Activated CD4-positive, alpha-beta T cell treated with anti-CD3 and anti-CD28 coated beads for 24 hours (primary cell): ENCODE measurements at places on chromosomes 6 and 20.

DNA sequence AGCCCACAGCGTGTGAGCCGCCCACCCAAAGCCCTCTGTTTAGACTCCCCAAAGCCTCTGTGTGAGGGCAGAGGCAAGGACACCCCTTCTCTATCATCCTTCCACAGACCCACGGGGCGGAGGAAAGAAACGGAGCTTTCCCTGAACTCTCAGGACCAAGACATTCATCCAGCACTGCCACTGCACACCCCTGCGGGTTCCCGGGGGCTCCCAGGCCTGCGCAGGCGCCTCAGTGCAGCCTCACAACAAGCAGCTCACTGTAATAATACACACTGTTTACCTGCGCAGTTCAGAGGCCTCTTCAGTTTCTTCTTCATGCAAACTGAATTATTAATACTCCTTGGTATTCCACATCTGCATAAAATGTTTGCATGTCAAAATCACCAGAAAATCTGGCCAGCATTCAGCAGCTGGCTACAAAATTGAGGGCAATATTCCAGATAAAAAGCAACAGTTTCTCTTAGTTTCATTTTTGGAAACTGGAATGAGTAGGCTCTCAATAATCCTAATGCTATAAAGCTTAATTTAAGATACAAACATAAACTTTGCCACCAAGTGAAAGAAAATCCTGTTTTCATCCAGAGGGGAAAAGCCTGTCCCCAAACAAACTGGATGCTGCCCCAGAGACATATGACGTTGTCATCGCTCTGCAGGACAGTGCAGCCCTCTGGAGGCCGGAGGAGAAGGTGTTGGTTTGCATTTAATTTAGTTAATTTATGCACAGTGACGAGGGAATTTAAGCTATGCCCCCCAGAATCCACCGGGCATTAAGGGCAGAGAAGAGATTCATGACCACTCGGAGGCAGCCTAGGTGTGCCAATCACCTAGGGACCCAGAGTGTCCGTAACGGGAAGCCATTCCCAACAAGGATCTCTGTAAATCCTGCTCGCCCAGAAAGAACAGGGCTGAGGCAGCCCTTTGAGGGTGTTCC is 45.3 kb downstream of the NINL start:
- DNase-seq: no peak

DNA sequence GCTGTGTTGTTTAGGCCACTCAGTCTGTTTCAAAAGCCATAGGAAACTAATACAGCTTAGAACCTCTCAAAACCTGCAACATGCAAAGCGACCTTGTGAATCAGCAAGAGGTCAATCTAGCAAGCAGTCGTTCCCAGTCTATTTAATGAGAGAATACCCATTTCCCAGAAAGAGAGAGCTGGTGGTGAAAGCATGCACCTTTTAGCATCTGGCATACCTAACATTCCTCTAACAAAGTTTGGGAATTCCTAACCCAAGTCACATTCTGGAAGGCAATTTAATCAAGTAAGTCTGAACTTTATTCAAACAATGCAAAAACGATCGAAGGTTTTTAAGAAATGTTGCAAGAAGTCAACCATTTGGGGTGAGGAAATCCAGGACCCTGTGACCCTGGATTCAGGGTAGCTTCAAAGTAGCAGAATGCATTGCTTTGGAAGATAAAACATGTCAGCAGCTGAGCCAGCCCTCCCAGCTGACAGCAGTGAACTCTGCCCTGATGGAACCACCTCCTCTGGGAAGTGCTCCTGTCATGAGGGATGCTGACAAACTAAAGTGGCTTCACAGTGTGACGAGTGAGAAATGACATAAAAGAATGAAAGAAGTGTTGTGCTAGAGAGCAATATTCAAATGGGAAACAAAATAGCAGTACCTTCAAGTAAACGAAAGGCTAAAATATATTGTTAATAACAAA is 104.8 kb downstream of the GMDS start:
- no peak for DNase-seq

GRCh38 chr6:98686008-98686601 is 148.3 kb upstream of the POU3F2 start:
- no peak for DNase-seq

DNA sequence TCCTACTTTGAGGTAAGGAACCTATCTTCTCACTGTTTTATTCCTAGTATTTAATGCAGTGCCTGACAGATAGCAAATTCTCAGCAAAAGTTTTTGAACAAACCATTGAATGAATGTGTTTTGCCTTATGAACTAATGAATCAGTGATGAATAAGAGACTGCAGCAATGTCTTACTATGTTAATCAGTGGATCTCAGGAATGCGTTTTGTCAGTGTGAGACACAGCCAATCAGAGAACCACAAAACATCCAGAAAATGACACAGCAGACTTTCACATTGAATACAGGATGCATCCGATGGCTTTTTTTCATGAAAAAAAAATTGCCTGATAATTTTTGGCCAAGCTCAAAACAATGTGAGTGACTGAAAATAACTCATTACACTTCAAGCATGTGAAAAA is 270.5 kb downstream of the BMP2 start:
- DNase-seq: no peak

DNA sequence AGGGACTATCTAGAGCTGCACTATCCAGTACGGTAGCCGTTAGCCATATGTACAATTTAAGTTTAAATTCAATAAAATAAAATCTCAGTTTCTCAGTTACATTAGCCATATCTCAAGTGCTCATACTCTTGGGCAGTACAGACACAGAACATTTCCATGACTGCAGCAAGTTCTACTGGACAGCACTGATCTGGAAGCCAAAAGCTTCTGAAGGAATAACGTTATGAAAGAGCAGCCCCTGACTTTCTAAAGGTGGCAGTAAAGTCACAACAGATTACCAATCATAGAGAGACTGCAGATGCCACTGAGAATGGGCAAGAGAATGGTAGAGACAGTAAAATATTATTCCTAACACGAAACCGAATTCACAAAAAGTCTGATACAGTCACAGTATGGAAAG is 36.8 kb downstream of the NDRG3 start:
- DNase-seq: no peak

- no peak for DNase-seq
These were observed 63.1 kb downstream of the PSMG4 start for GRCh38 chr6:3321875-3322274.

DNA sequence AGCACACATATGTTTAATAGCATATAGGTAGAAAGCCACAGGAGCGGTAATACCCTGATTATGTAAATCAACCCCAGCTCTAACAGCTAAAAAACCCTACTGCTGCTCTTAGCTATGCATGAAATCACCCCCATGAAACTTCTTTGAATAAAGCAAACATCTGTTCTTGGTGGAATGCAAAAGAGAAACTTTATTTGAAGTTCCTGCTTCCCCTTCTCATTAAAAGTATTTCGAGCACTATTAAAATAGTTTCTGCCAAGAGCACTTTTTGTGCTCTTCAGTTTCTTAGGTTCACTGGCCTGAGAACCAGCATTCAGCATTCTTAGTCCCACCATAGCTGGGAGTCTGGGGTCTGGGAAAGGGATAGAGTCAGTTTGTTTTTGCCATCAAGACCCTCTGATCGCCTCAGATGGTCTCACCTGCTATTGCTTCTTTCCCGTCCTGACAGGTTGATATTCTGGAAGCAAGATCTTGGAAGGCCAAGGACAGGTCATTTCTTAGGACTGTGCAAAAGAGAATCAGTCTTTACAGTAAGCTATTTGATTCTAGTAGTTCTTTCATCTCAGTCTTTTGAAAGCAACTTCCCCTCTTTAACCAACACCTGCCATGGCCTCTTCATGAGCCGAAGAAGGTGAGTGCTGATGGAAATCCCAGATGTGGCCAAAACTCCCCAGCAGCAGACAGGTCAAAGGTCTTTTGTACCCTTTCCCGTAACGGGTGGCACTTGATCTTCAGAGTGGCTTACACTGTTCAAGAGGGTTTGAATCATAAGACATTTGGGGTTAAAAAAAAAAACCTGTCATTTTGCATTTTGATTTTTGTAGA is 76.5 kb upstream of the TMEM170B start:
- no peak for DNase-seq

DNA sequence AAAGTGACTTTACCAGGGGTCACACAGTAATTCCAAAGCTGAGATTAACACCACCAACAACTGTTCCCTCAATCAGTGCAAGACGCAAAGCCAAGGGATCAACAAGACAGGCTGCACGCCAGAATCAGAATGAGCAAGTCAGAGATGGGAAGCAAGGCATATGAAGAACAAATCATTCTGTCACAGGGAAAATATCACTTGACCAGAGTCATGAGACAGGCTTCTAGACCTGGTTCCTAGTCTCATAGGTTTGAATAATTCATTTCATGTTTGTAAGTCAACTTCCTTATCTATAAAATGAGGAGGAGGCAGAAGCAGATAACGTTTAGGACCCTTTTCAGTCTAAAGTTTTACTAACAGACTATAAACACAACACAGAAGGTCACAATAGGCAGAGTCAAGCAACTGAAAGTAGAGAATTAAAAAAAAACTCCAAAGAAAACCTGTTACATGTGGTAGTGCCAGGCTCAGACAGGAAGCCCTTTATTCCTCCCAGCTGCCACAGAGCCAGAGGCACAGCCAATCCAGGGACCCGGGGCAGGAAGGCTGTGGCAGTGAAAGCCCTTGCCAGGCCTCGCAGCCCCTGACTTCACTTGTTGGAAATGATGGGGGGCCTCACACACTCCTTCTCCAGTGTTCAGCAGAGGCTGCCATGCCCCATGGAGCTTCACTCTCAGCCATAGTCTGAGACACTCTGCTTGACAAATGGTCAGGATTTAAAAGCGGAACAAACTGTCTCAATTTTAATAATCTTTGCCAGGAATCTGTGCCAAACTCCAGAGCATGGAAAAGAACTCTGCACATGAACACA is 29.2 kb upstream of the DST start:
- no peak for DNase-seq

DNA sequence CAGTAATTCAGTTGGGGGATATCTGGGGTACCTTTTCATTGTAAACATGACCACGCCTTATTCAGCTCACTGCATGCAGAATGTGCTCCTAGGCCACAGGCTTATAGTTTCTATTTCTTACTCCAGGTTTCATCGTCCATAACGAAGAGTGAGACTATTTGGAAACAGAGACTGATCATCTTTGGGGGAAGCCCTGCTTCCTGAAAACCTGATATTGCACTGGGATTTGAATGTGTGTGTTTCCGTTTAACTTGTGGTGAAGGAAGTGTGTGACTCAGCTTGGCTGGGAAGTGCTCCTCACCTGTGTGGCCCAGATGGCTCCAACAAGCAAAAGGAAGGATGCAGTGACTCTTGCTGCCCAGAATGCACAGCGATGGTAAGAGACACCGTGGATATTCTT is 19.6 kb upstream of the LTV1 start:
- DNase-seq: no peak

- no peak for DNase-seq
These were observed 70.8 kb downstream of the PYGB start for GRCh38 chr20:25318471-25319240.

DNA sequence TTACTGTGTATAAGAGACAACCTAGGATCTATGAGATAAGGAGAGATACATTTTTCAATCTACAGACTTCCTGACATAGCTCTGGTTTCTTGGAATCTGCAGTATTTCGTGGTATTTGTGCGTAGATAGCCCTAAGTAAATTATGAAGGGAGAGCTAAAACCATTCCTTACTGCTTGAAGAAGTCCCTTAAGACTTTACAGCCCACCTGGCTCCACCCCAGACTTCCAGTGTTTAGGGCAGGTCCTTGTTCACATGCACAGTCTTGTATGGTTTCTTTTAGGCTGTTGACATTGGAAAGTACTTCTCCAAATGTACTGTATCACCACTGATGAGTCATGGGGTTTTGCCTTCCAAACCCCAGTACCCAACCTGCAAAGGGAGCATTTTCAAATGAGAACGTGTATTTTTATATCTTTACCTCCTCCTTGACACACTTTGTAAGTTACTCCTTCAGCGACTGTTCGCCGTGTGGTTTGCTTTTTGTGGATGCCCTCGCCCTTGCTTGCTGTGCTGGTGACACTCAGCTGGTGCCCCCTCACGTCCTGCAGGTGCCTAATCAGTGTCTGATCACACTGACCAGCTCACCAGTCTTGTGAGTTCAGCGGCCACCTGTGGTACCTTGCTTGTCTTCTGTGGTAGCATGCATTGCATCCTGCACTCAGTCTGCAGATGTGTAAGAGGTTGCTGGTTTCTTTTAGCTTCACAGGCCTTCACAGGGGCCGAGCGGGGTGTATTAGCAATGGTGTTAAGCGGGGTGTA is 73.3 kb downstream of the IGF2R start:
- no peak for DNase-seq

DNA sequence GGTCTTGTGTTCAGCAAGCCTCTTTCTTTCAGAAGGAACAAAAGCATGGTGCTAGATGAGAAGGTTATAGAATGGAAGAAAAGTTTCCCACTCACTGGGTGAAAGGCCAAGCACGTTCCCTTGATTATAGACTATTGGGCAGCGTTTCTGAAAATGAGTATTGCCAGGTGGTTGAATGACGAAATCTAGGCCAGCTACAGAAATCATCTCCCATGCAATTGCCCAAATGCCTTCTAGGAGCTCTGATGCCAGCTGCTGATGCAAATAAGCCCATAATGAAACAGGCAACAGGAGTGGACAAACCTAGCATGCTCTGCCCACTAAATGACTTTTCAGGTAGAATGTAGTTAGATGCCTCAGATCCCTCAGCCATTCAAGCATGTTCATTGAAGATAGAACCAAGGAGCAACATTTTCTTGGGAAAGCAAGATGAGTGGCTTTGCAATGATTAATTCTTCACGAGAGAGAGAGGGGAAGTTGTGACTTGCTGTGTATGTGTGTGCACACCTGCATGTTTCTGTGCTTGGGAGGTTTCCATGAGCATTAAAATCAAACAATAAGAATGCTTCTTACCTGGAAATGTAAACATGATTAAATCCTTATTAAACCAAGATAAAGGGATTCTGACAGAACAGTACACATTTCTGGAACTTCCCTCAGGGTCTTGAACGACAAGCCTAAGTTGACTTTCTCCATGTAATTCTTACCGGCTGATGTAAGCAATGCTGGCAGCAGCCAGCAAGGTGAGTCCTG is 43.6 kb downstream of the ADTRP start:
- no peak for DNase-seq

- DNase-seq: no peak
These were observed 4.1 kb upstream of the TXLNB start for GRCh38 chr6:139295901-139296300.

DNA sequence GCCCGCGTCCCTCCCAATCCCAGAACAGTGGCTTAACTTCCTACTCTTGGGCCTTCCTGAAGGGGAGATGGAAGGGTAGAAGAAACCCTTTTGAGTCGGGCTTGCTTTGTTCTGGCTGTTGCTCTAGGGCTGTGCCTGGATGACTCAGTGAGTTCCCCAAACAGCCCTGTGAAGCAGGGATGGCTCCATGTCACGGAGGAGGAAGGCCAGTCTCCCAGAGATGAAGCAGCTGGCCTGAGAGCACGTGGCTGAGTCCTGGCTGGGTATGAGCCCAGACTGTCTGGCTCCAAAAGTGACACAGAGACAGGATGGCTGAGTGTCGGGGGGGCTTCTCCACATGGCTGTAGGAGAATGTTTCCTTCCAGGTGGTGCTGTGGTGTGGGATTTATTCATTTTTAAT is 4.6 kb downstream of the SYTL3 start:
- no peak for DNase-seq
